ENCODE measurements at places on chromosomes 2 and 18.

GRCh38 chr18:12968619-12969018 is 20.8 kb downstream of the SEH1L start:
- no peak for DNase-seq

GRCh38 chr2:66281980-66282379 is 152.9 kb upstream of the MEIS1 start:
- DNase-seq = no peak

DNA sequence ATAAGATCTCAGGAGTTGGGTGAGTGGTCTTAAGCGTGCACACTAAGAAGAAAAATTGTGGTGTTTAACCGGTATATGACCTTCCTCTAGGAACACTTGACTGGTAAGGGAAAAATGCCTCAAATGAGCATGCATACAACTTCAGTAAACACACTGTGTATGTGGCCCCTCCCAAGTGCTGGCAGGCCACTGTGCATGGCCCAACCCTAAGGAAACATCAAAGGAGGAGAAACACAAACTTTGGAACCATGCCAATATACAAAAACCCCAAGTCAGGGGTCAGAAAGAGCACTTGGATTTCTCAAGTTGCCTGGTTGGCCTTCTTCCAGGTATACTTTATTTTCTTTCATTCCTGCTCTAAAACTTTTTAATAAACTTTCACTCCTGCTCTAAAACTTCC is 308.9 kb upstream of the LRRTM4 start:
- no peak for DNase-seq

GRCh38 chr2:73987109-73987947 is 2.6 kb downstream of the TET3 start:
- DNase-seq = no peak

GRCh38 chr2:230877759-230878598 is 13.2 kb downstream of the ITM2C start:
- DNase-seq = no peak

DNA sequence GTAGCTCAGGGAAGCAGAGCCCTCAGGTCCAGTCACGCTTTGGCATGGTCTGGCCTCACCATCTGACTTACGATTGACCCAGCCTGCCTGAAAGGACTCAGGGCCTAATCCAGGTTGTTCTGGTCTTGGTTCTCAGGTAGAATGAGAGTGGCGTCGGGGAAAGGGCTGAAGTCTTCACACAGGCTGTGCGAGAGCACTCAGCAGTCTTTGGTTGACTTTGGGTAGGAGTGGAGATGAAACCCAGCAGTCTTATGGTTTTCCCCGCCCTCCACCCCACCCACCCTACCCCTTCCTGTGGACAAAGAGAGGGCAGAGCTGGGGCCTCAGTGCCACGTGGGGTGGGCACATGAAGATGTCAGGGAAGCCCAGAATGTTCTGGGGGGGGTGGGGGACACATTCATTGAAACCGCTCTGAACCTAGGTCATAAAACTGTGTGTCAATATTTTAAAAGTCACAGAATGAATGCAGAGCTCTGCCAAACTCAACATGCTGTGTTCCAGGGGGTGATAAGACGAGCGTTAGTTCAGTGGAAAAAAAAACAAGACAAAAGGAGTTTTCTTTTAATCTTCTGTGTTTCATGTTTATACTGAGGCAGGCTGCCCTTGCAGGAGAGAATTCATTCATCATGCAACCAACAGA is 58.6 kb upstream of the ALPP start:
- DNase-seq = no peak

DNA sequence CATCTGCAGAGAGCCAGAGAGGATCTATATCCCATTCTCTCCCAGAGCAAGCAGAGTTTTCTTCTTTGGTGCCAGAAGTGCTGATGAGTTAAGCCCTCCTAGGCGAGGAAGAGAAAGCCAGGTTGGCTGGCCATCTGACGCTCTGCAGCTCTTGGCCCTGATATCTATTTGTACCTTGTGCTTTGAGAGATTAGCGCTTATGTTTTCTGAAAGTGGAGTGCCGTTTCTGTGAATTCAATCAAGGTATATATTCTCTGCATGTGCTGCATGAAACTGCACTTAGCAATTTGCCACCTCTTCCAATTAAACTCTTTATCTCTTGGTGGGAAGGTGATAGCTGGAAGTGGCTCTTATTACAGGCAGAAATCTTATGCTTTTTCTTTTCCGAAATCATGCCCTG is 177.5 kb downstream of the LPIN1 start:
- no peak for DNase-seq

DNA sequence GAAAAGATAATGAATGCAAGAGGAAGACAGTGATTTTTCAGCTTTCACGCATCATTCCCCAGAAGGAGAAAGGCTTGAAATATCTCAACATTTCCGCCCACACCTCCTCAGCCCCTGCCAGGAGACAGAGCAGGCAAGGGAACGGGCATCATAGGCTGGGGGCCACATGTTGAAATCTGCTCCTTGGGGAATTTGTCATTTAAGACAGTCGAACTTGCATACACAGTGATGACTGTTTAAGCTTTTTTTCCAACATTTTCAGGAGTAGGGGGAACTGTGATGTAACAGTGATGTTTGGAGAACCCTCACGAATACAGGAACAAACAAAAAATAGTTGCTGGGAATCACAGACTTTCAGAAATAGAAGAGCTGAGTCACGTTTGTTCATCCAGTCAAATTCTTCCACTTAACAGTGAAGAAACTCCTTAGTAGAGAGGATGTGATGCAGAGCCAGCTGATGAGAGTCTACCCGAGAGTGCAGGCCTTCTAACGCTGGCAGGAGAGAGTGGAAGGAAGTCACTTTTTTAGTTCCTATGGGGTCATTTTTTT is 266.8 kb downstream of the ALPK2 start:
- DNase-seq = no peak

DNA sequence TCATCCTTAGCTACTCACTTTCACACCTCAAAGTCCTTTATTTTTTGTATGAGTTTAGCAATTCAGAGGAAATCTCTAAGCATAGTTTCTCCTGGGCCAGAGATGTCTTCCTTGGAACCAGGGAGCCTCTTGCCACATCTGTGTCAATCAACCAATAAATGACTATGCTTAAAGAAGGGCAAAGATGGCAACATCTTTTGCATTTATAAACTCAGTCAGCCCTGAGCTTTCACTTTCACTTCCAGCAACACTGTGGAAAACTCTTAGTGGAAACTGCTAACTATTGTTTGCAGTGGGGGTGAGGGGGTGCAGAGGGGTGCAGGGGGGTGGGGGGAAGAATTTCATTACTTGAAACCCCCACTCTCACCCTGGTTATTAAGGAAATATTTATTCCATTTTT is 3.4 kb downstream of the ACVR1C start:
- peak; percentile 30 for DNase-seq

DNA sequence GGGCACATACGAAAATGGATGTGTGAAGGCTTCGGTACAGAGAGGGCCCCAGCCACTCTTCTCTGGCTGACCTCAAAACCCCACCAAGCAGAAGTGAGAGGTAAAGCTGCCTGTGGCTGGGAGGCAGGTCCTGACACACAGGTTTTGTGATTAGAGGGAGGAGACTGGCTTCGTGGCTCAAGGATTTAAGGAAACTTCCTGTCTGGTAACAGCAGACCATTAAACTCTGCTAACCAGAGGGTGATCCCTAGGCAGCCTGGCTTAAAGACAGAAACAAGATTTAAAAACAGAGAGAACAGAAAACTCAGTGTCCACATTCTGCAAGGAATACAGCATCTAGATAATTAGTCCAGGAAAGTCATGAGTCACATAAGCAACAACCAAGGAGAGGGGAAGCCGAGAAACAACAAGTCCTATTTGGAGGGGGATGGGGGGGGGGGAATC is 101.9 kb downstream of the NFATC1 start:
- DNase-seq = no peak

DNA sequence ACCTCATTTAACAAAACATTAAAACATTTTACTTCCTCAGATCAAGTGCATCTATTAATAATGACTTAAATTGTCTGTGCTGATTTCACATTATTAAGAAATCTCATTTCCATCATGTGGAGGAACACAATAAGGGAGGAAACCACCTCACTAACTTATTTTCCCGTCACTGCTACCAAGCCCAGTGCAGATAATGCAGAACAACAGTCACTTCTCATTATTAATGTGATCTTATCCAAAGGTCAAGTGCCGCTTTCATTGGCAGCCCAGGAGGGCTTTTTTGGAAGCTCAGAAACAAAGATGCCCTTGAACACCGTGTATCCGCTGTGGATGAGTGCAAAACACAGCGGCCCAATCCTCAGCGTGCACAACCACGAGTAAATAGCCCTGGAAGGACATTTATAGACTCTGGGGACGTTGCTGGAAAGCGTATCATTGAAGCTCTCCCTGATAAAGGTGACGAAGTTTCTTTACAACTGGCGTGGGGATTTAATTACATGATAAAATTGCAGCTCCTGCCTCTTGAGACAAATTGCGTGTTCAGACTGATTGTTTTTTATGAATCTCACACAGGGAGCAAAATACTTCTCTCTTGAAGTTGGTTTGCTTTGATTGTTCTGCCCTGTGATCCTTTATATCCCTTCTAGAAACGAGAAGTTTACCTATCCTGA is 13.2 kb downstream of the ASB18 start:
- DNase-seq = no peak

DNA sequence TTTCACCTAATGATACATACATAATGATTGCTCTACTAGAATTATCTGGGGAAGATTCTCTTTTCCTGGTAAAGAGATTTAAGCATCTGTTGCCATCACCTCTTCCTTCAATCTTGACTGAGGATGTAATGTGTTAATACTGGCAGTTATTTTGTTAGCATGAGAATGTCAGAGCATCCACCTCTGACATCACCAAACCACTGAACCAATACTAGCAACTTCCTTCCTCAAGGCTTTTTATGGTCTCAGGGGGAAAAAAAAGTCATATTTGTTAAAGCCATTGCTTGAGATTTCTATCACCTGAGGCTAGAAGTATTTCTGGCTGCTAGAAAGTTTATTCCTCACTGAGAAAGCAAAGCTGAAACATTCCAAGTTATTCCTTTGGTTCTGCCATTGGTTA is 48.5 kb downstream of the DSEL start:
- no peak for DNase-seq

- no peak for DNase-seq
These were observed 2.6 kb downstream of the DPYSL5 start for GRCh38 chr2:26850505-26850904.

GRCh38 chr2:191676790-191677645 is 918 bp upstream of the NABP1 start:
- no peak for DNase-seq

GRCh38 chr2:100529900-100530299 is 32.9 kb upstream of the PDCL3 start:
- no peak for DNase-seq

GRCh38 chr2:6475155-6475940 is 390.4 kb downstream of the CMPK2 start:
- DNase-seq = no peak

DNA sequence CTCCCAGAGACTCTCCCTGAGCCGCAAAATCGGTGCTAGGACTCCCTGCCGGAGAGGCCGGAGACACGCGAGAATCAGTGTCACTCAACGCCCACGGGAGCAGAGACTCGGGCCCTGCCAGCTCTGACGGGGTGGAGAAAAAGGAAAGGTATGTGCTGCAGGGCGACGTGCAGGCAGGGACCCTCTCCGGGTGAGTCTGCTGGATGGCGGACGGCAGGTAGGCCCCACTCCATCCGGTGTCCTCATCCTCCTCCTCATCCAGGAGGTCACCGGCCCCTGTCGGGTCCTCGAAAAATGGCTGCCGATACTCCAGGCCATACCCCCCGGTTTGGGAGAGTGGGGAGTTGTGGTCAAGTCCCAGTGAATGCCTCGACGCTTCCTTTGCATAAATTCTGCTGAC is 110.7 kb downstream of the PMAIP1 start:
- no peak for DNase-seq

DNA sequence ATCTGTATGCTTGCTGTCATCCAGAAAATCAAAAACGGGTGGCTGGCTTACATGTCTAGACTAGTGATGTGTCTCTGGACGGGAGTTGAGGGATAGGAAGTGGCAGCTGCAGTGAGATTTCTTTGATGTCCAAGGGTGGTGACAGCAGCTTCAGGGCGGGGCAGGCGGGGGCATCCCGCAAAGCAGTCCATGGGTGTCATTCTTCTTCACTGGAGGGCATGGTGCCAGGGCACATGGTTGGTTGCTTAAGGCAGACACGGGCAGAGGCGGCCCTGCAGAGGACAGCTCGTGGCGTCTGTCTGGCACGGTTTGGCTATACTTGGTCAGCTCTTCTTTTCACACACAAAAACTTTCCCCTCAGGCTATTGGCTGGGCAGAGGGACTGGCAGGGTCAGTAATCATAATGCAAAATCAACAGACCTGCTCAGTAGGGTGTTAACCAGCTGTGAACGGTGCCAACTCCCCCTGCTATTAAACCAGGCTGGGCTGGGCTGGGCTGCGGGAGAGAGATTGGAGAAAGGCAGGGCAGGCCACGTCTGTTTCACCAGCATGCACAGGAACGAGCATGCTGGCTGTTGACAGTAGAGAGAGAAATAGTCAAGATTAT is 63.7 kb downstream of the COL4A3 start:
- no peak for DNase-seq

DNA sequence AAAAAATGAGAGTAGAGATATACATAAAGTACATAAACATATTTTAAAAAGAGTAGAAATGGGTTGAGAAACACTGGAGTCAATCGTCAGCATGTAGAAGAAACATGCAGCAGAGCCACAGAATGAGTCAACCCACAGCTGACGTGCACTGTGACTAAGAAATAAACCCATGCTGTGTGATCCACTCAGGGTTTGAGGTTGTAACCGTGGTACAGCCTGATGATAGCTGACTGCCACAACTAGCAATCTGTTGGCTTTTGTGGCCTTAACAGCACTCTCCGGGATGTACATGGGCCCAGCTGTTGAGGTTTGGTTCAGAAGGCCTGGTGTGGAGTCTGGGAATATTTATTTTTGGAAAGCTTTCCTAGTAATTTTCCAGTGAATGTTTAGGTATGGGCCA is 554.4 kb upstream of the MEX3C start:
- no peak for DNase-seq

- DNase-seq = no peak
These were observed 25.0 kb upstream of the RNF152 start for GRCh38 chr18:61917818-61918217.

- DNase-seq = no peak
These were observed 48.0 kb downstream of the KCNIP3 start for GRCh38 chr2:95345081-95345562.

- no peak for DNase-seq
These were observed 502.7 kb downstream of the RNF144A start for GRCh38 chr2:7419814-7420311.

DNA sequence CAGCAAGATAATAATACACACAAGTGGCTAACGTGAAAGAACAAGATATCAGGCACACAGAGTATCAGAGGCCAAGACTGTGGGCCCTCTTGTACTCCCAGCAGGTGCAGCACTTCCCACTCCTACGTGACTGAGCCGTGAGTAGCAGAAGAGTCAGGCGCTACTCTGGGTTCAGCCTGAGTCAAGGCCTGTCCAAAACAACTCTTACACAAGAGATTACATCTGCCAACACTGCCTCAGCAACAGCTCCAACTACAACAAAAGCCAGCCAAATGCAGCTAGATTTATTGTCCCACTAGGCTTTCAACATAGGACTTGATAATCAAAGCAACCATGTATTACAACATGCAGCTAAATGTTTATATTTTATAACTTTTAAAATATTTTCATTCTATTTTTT is 56.2 kb downstream of the ITSN2 start:
- DNase-seq = no peak
